Muscle of arm (tissue), 14 donors: ENCODE measurements at places on chromosomes 7 and 10. TPM values are rescaled to one million over a fixed set of nuclear protein-coding genes. Genes with fewer than 3 reads are reported as not detected.

The TSPAN33 gene
- 28.8 TPM for polyA plus RNA-seq

The CPXM2 gene
- 33.8 TPM for polyA plus RNA-seq

The JCAD gene
- 29.6 TPM for polyA plus RNA-seq

The FAM25A gene
- not detected for polyA plus RNA-seq

GRCh38 chr7:130141884-130142653 is 63.1 kb downstream of the TMEM209 start:
- DNase-seq = no peak

- no peak for DNase-seq
These were observed 48.8 kb upstream of the CARD11 start for GRCh38 chr7:3092468-3092867.

- DNase-seq = no peak
These were observed 121.7 kb downstream of the DOCK4 start for GRCh38 chr7:112084520-112084971.

DNA sequence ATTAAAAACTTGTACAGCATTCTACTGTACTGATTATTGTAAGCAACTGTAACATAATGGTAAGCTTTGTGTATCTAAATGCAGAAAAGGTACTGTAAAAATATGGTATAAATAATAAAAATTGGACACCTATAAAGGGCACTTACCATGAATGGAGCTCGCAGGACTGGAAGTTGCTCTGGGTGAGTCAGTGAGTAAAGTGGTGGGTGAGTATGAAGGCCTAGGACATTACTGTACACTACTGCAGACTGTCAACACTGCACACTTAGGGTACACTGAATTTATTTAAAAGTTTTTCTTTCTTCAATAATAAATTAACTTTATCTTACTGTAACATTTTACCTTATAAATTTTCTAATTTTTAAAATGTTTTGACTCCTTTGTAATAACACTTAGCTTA is 118.6 kb upstream of the ASAH2 start:
- no peak for DNase-seq

GRCh38 chr7:107080099-107080505 is 35.6 kb downstream of the PRKAR2B start:
- DNase-seq = no peak

- no peak for DNase-seq
These were observed 8.2 kb upstream of the VCL start for GRCh38 chr10:73989594-73990150.

DNA sequence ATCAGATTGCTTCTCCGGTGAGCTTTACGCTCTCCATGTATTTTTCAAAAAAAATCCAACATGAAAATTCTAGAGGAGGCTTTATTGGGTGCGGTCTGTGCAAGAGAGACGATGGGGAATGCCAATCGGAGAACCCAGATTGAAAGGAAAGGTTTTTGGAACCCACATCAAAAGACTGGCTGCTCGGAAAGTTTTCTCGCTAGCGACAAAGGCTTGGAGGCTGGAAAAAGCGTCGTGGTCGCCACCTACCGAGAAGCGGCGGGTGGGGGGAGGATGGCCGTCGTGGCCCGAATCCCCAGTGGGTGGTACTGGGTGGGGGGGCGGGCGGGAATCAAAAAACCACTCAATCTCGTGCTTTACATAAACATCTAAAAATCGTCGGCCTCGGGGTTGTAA is 1.1 kb upstream of the GTF2I start:
- peak; percentile 67 for DNase-seq

DNA sequence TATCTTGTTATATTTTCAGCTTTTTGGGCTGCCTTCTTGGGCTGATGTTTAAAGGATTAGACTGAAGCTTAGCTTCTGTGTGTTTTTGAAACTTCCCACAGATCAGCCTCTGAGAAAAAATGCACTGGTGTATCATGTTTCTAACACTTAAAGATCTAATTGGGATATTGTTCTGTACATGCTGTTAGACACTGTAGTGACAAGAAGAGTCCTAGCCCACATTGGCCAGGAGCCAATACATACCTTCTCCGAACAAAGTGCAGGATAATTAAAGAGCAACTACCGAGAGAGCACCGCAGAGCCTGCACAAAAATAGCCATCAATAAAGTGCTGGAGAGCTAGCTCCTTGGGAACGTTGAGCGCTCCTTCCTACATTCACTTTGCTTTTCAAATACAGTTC is 289.4 kb upstream of the SP8 start:
- no peak for DNase-seq

DNA sequence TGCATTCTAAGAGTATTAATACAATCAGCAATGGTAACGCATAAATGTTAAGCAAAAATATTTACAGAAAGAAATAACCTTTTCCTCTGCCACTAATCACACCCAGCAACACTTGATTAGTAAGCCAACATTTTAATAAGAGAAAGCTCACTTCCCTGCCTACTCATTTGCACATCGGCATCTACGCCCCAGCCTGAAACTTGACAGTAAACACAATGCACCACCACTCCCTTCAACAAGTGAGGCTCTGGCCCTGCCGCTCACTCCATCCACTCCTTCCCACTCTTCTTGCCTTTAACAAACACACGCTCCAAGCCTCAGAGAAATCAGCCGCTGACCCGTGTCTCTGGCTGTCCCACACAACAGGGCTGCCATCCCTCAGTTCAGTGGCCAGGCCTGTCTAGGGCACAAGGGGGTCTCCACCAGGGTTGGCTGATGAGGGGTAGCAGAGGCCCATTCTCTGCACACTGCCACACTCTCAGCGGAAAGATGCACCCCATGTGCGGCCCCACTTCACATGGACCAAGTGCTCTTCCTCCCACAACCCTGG is 54.6 kb downstream of the CTBP2 start:
- no peak for DNase-seq

DNA sequence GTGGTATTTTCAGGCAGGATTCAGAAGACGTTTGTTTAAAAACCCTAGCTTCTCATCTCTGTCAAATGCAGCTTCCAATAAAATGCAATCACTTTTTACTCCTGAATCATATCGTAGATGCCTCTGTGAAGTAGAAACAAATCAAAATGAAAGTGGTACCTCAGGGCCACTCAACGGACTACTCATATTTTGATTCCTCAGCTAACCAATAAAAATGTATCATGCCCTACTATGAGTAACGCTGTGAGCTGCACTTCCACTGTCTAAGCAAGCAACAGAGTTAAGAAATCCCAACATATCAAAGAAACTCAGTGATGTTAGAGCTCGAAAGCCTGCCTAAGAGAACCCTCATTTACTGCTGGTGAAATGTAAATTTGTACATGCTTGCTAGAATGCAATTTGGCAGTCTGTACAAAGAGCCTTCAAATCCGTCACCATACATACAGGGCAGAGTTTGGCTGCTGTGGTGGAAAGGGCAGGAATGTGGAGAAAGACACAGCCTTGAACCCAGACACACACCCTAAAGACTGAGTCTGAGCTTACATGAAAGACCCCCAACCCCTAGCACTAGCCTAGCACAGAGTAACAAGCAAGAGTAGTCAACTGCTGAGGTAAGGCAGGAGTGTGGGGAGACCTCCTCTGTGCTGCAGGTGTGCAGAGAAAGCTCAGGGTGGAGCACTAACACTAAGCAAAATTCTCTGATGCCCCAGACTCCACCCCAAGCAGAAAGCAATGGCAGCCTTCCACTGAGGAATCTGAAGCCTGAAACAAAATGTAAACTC is 151.5 kb downstream of the ANK3 start:
- peak; percentile 16 for DNase-seq
